ENCODE measurements at places on chromosomes 1 and 21. TPM values are rescaled to one million over a fixed set of nuclear protein-coding genes. Genes with fewer than 3 reads are reported as not detected.
A peak's percentile ranks its signal among the peaks of the same experiment; 100 is the strongest.

DNA sequence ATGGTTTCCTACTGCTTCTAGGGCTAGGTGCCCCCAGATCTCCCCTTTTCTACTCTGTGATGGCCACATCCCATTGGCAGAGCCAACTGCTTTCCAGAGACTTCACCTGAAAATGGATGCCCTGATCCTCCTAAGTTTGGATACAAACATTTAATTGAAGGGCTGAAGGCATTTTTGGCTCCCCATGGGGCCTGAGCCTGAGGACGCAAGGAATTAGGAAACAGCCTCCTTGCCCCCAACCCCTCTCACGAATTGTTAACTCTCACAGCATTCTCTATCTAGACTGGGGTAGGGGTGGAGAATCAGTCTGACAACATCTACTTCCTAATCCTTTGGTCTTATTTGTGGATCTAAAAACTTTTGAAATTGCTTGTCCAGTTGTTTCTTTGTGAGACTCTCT is 108.5 kb upstream of the KCNK2 start:
- no peak for DNase-seq

LRRC7 gene
- 19.1 TPM for total RNA-seq

DNA sequence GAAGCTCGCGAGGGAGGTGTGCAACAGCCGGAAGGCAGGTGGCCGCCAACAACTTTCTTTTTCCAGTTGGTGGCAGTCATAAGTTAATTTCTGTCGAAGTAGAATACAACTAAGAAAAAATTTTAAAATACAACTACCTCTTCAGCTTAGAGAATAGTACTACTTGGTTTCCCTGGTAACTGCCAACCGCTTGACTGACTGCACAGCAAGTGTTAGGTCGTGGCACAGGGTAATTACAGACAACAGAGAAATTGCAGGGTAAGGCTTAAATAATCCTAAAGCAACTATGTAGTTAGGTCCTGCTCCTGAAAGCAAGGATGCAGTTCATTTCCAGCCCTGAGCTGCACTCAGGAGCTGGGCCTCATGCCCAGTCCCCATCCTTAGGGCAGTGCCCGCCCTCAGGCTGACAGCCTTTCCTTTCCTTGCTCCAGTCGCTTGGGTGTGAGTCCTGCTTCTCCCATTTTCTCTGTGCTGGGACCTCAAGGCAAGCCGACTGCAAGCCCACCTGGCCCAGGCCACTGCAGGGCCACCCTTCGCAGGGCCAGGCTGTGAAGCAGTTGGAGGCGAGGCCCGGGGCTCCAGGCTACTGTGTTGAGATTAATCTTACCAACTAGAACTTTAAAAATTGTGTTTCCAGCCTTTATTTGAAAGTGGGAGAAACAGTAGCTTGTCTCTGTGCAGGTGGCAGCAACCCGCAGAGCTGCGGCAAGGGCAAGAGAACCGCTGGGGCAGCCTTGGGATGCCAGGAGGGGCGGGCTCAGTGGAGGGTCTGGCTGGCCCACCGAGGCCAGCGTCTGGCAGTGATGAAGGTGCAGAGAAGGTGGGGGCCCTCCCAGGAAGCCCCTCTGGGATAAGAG is 148.3 kb downstream of the PCBP3 start:
- no peak for DNase-seq

DNA sequence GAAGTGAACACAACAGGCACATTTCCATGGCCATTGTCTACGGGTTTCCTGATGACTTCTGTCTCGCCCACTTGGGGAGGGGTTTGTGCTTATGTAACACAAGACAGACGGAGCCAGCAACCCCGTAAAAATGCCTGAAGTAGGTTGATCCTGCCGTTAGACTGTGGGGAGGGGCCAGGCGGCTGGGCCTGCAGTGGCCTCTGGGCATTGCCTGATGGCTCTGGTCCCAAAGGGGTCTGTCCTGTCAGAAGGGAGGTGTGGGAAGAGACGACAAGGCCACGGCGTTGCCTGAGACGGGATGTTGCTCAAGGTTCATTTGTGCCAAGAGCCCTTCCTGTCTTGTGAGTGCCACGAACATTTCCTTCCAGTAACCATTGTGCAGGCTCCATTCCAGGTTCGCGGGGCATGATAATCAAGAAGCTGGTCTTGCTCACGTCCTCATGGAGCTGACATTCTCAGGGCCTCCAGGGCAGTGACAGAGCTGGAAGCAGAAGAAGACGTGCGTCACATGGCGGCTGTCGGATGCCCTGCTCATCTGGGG is 44.7 kb downstream of the ABCG1 start:
- peak; percentile 44 for DNase-seq

GRCh38 chr1:21956720-21957552 is 19.8 kb upstream of the HSPG2 start:
- DNase-seq, result no peak

DNA sequence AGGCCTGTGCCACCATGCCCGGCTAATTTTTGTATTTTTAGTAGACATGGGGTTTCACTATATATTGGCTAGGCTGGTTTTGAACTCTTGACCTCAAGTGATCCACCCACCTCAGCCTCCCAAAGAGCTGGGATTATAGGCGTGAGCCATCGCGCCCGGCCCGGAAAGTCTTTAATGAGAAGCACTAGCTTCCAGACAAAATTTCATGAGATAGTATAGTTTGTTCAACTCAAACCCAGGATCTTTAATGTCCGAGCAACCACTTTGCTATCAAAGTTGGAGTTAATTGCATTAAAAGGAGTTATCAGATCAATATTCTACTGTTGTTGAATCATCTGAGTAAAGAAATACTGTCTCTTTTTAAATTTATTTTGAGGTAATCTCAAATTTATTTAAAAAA is 4.8 kb downstream of the TSNAX start:
- DNase-seq, result no peak

GRCh38 chr1:66704177-66704875 is 47.9 kb upstream of the DYNLT5 start:
- DNase-seq, result no peak

DNA sequence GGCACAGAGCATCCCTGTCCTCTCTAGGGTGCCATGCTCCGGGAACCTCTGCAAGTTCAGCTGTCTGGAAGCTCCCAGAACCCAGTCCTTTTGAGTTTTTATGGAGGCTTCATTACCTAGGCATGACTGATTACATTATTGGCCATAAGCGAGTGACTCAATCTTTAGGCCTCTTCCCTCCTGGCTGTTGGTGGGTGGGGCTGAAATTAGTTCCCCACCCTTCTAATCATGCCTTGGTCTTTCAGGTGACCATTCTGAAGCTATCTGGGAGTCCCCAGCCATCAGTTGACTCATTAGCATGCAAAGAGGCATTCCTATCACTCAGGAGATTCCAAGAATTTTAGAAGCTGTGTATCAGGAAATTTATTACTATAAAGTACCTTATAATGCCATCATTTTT is 46.6 kb downstream of the WLS start:
- no peak for DNase-seq

Data from glutamatergic neuron (in vitro differentiated cells).